ENCODE measurements at places on chromosomes 13 and 19.

- DNase-seq = no peak
Measured at GRCh38 chr13:105990256-105990958, 545.1 kb downstream of the EFNB2 start.

- no peak for DNase-seq
Measured at GRCh38 chr13:75635101-75635827, 866 bp upstream of the LMO7 start.

DNA sequence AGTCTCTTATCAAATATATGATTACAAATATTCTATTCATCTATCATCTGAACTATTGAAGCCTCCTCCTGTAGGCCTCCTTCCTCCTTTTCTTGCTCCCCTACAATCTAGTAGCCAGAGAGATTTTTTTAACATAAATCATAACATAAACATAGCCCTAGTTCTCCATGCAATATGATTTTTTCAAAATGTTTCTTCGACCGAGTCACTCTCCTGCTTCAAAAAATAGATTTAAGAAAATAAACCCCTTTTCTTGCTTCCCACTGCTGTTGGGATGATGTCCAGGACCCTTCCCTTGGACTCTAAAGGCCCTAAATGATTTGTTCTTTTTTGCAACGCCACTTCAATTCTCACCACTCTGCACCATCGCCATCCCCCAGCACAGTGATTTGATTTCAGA lies 319.7 kb upstream of the TSHZ3 start:
- DNase-seq = no peak

GRCh38 chr13:29681864-29682263 lies 86.4 kb upstream of the SLC7A1 start:
- DNase-seq = no peak

DNA sequence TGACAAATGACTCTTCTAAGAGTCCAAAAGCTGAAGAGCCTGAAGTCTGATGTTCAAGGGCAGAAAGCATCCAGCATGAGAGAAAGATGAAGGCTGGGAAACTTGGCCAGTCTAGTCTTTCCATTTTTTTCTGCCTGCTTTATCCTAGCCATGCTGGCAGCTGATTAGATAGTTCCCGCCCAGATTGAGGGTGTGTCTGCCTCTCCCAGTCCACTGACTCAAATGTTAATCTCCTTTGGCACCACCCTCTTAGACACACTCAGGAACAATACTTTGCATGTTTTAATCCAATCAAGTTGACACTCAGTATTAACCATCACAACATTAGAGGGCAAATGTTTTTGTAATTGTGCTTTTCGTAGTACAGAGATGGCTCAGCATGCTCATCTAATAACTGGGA lies 267.5 kb upstream of the KLHL1 start:
- no peak for DNase-seq

GRCh38 chr13:75795274-75795673 lies 159.1 kb downstream of the LMO7 start:
- no peak for DNase-seq

- DNase-seq = no peak
Measured at GRCh38 chr13:108786456-108787200, 157.2 kb downstream of the MYO16 start.

GRCh38 chr19:1633269-1633826 lies 19.1 kb downstream of the TCF3 start:
- DNase-seq = no peak

GRCh38 chr13:69980799-69981198 lies 126.8 kb upstream of the ATXN8OS start:
- DNase-seq = no peak

DNA sequence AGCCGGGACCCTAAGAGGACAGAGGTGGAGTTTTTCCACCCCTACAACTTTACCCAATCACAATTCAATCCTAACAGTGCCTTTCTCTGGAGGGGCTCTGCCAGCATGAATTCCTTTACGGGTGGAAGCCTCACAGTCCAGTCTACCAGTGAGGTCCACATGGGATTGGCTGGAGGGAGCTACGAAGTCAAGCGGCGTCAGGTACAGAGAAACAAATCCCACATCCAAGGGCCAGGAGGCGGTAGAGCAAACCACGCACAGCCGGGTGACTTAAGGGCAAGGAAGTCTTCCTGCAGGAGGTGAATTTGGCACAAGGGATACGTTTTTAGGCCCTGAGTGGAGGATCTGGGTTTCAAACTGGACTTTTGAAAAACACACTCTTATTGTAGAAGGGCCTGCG lies 199.6 kb downstream of the UQCRFS1 start:
- no peak for DNase-seq

- no peak for DNase-seq
Measured at GRCh38 chr19:3785938-3786824, at the start of gene MATK. Gene MATK, minus strand, starts transcription at chr19:3786381. Its CDS starts 1,246 bp downstream, at chr19:3785135.
